Neural progenitor cell (in vitro differentiated cells): ENCODE measurements at places on chromosomes 12 and 14.

DNA sequence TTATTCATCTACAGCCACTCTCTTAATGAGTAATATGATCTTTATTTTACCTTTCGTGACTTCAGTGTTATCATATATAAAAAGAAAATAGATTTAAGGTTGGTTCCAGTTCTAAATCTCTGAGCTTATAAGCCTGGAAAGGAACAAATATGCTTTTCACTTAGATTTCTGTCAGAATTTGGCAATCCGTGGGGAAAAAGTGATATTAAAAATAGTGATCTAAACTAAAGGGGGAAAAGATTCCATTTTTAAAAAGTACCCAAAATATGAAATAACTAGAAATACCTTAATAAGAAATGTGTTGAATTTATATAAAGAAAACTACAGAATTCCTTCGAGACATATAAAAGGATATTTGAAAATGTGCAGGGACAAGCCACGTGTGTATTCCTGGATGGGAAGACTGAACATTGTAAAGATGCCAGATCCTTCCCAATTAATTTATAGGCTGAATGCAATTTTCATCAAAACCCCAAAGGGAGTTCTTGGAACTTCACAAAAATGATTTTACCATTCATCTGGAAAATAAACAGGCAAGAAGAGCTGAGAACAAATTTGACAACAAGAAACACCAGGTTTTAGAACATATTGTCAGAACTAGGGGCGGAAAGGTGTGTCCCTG, 142.5 kb downstream of the EFCAB11 start:
- no peak for DNase-seq

DNA sequence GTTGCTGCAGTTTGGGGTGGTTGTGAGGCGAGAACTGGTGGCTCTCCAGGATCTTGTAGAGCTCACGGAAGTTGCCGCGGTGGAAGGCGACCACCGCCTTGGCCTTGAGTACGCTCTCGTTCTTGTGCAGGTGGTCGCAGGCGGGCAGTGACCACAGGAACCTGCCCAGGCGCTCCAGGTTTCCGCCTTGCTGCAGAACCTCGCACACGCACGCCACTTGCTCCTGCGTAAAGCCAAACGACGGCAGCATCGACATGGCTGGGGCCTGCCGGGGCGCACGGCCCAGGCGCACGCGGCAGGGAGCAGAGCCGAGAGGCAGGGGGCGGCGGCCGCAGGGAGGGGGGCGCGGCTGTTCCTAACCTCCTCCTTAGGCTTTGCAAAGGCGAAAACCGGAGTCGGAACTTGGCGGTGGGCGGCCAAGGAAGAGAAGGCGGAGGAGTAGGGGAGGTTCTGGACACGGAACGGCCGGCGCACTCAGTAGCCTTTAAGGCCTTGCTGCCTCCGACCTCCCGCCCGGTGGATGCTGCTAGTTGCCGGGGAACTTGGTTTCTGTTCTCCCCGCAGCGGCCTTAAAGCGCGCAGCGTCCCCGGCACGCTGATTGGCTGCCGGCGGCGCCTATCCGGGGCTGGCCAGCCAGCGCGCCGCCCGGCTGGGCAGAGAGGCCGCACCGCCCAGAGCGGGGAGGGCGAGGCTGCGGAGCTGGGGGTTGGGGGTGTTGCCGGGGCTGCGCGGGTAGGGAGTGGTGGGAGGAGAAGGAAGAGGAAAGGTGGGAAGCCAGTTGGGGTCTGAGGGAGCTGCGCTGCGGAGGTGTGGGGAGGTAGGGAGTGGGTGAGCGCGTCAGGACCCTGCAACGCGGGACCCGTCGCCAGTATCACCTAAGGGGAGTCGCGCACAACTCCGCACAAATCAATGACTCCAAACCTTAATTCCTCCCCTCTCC, at the start of gene SIX1:
Gene SIX1 (minus strand): TSS at position 544 of the 941 bp plus-strand sequence. CDS start 288 bp downstream, at position 256.
- DNase-seq: peak; percentile 96

GRCh38 chr12:102851246-102851645, 65.8 kb downstream of the PAH start:
- no peak for DNase-seq

DNA sequence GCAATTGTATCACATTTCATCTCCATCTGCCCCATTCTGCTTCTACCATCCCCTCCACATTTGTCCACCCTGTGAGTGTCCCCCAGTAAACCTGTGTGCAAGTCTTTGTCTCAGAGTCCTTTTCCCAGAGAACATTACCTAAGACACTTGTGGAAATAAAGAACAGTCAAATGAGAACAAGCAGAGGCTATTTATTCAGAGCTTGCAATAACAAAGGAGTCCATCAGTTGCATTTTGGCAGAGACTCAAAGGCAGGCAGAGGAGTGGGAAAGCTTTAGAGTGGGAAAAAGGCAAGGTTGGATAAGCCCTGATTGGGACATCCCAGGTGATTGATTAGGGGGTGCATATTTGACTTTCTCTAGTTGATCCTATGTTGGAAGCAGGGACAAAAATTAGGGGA, 18.2 kb upstream of the PPFIBP1 start:
- no peak for DNase-seq

- DNase-seq: no peak
Observed at GRCh38 chr14:59069163-59069854, 119.2 kb upstream of the DAAM1 start.
